ENCODE measurements at places on chromosomes 1 and 21. TPM values are rescaled to one million over a fixed set of nuclear protein-coding genes. Genes with fewer than 3 reads are reported as not detected.

The KCNA2 gene
- under 0.01 TPM for total RNA-seq

The TRIM67 gene
- not detected for total RNA-seq

The CADM3 gene
- not detected for total RNA-seq

The OR14K1 gene
- not detected for total RNA-seq

The GSTM2 gene
- total RNA-seq: 9.2 TPM

The TRAF3IP3 gene
- not detected for total RNA-seq

The ADAMTS5 gene
- total RNA-seq: not detected

The ASPM gene
- total RNA-seq: 0.21 TPM

The LCE3D gene
- 35.9 TPM for total RNA-seq

The OPTC gene
- total RNA-seq: not detected

The RCAN1 gene
- total RNA-seq: 96.4 TPM

The HAO2 gene
- total RNA-seq: not detected

The A3GALT2 gene
- total RNA-seq: not detected

The LINGO4 gene
- not detected for total RNA-seq

The OR2T29 gene
- total RNA-seq: not detected

The NPHS2 gene
- total RNA-seq: not detected

The TGFBR3 gene
- total RNA-seq: 2.2 TPM

The CYP4B1 gene
- total RNA-seq: 9.0 TPM

The ETV3L gene
- not detected for total RNA-seq

The LCE2A gene
- total RNA-seq: not detected

The NBPF19 gene
- 10.9 TPM for total RNA-seq
